ENCODE measurements at places on chromosomes 7 and 10.
A peak's percentile ranks its signal among the peaks of the same experiment; 100 is the strongest.

- DNase-seq, result no peak
These were observed 814.8 kb downstream of the TNS3 start for GRCh38 chr7:46767071-46767470.

DNA sequence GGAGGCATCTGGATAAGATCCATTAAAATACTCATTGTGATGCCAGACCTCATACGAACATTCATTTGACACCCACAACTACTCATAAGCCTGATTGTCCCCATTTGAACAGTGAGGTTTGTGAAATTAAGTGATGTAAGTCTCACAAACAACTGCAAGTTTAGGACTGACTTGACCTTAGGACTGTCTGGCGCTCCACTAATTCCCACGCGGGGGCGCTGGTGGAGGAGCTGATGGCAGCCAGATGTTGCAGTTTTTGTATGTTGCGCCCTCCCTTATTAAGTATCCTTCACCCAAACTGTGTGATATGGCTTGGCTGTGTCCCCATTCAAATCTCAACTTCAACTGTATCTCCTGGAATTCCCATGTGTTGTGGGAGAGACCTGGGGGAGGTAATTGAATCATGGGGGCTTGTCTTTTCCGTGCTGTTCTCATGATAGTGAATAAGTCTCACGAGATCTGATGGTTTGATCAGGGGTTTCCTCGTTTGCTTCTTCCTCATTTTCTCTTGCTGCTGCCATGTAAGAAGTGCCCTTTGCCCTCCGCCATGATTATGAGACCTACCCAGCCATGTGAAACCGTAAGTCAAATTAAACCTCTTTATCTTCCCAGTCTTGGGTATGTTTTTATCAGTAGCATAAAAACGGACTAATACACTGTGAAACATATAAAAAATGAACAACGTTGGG lies 20.3 kb upstream of the TIAL1 start:
- DNase-seq, result no peak

DNA sequence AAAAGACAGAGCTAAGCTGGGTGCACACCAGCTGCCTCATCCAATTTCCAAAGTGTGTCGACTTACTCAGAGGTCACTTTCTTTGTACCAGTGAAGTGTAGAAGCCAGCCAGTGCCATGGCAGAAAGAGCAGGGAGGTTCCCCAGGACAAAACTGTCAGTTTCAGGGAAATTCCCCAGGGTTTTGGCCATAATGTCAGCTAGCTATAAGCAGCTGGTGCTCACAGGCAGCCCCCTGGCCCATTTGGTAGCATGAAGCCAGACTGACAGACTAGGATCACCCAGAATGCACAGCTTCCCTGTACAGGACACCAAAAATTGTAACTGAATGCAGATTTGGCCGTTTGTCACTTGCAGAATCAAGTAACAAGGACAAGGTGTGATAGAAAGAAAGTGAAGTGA lies 28.6 kb downstream of the MRPL32 start:
- DNase-seq, result no peak

GRCh38 chr10:52215745-52216361 lies 98.2 kb upstream of the DKK1 start:
- DNase-seq, result peak; percentile 7

DNA sequence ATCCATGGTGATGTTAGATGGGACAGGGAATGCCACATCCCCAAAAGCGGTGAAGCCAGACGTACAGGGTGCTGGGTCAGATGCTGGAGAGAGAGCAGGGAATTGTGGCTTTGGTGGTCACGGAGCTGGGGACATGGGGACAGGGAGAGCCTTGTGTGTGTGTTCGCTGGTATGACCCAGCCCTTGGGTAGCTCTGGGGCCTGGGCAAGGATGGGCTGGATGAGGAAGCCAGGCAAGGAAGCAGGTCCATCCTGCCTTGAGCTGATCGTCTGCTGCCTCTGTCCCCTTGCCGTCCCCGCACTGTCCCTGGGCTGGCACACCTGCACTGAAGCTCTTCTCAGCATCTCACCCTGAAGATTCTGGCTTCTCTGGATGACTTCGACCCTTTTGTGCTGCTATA lies 15.4 kb upstream of the CLDN4 start:
- DNase-seq, result no peak

GRCh38 chr7:74286131-74286530 lies 3.1 kb upstream of the CLIP2 start:
- no peak for DNase-seq

DNA sequence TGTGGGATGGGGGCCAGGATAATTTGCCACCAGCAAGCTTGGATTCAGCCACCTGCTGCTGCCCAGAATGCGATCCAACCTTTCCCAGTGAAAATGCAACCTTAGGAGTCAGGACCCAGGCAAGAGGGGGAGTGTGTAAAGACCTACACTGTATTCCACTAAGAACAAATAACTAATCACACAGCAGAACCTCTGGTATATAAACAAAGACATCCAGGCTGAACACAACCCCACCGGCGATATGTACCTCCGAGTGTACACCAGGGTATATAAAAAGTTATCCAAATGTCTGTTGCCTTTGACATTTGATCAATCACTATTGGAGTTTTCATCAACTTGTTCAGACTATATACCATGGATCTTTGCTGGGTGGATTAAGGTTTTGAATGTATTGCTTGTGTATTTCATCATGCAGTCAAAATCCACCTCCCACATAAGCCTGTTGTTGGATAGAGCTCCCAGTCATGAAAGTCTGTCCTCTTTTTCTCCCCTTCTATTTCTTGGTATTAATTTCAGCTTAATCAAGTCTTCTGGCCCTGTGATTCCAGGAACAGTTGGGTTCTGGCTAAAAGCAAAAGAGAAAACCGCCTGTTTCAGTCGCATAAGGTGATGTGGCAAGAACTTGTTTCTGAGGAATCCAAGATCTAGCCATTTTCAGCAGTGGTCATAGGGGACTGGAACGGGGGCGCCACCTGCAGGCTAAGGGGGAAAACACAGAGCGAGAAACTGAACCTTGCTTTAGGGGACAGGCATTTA lies 290.7 kb downstream of the CCDC3 start:
- peak; percentile 68 for DNase-seq

GRCh38 chr10:71666639-71667386 lies 52.8 kb downstream of the C10orf105 start:
- DNase-seq, result no peak

Data from activated T-cell treated with anti-CD3 and anti-CD28 coated beads for 1 hour (primary cell).